ENCODE measurements at places on chromosomes 1 and 21. TPM values are rescaled to one million over a fixed set of nuclear protein-coding genes. Genes with fewer than 3 reads are reported as not detected.

DNA sequence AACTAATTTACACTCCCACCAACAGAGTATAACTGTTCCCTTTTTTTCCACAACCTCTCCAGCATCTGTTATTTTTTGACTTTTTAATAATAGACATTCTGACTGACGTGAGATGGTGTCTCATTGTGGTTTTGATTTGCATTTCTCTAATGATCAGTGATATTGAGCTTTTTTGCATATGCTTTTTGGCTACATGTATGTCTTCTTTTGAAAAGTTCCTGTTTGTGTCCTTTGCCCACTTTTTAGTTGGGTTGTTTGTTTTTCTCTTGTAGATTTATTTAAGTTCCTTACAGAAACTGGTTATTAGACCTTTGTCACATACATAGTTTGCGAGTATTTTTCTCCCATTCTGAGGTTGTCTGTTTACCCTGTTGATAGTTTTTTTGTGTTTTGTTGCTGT is 375.2 kb downstream of the MATN1 start:
- no peak for DNase-seq

GRCh38 chr1:159121526-159121925 is 45.0 kb upstream of the AIM2 start:
- no peak for DNase-seq

SUSD4 gene
- total RNA-seq: 3.9 TPM

DNA sequence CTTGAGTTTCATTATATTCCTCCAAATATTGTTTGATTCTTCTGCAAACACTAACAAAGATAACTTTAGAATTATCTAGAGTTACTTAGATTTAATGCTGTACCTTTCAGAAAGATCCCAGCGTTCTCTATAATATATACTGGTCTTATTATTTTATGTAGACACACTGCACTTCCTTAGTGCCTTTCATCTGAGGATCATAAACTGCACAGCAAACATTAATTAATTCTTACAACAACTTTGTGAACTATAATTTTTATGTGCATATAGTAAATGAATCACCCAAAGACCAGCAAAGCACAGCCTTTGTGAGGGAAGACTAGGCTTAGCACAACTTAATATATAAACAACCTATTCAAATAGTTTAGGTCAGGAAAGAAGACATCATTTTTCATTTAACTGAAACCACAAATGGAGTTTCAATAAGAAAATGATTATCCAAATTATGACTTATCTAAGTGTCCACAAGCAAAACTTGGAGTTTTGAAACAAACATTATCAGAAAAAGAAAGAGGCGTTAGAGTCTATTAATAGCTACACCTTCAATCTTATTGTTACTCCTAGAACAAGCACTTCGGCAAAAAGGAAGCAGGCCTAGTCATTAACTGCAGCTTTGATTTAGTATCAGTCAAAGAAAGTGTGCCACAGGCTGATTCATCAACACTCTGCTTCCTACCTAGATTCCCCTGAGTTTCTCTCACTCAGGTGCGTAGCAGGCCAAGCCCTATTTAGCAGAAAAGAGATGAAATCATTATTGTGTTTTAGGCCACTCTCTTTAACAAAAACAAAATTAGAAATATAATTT is 22.5 kb upstream of the RC3H1 start:
- DNase-seq: no peak

FAM167B gene
- 4.2 TPM for total RNA-seq

PATJ gene
- total RNA-seq: 5.3 TPM

GRCh38 chr1:42312576-42313212 is 22.3 kb downstream of the FOXJ3 start:
- no peak for DNase-seq

DNA sequence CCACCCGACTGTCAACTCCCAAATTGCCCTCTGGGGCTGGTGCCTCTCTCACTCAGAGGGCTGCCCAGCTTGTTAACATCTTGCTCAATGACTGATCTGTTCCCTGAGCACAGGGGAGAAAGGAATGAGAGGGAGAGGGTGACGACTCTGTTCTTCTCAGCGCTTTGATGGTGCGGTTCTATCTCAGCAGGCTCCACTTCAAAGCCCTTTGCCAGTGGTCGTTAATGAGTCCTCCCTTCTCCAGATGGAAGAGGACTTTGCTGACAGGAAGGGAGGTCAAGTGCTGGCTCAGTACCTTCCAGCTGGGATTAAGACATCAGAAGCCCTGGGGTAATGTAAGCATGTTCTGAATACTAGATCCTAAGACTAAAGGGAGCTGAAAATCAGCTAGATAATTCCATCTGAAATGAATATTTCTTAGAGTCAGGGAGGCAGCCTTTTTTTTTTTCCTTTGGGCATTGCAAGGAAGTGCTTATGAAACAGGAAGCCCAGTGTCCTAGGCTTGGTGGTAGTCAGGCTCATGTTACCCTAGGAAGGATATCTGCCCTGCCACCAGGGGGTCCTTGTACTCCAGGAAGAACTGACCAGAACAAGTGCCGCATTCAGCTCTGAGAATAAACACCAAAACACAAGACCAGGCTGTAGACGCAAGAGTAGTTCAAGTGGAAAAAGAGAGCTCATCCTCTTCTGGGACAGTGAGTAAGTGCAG is 4.7 kb downstream of the FMOD start:
- no peak for DNase-seq

DNA sequence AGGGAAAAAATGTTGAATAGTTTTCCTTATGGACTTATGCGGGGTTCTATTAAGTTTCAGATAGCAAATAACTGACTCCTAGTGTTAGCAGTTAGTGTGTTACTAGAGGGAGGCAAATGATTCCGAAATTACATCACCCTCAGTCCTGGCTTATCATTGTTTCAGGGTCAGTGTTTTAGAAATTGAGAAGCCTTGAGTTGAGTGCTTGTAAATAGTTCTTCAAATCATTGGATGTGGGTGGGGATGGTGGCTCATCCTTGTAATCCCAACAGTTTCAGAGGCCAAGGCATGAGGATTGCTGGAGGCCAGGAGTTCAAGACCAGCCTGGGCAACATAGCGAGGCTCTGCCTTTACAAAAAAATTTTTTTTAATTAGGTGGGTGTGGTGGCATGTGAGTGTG is 21.3 kb downstream of the SOAT1 start:
- DNase-seq: no peak
